ENCODE measurements at places on chromosomes 11 and 22.

DNA sequence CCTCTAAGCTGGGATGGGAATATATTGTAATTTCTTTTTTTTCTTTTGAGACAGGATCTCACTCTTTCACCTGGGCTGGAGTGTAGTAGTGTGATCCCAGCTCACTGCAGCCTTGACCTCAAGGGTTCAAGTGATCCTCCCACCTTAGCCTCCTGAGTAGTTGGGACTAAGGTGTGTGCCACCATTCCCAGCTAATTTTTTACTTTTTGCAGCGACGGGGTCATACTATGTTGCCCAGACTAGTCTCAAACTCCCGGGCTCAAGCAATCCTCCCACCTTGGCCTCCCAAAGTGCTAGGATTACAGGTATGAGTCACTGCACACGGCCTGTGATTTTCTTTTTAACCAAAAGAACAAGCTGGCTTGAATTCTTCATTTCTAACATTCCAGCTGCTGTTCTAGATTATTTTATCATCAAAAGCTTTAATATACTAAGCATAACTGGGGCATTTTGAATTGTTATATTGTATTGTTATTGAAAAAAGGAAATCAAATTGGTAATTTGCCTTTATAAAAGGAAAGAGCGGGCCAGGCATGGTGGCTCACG lies 26.8 kb upstream of the PPP2R1B start:
- DNase-seq, result no peak

DNA sequence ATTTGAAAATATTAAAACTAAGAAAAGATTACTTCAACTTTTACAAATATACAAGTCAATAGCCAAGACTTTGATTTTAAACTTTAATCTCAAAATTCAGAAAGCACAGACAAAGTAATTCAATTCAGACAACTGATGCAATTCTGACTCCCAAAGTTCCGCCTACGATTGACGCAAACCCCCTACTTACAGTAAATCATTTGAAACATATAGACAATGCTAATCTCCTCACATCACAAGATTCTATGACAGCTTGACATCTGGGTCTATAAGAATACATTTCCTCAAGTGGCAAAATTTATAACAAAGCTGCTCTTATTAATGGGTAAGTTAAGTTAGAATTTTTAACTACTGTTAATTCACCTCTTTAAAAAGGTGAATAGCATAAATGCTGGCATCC lies 75.2 kb downstream of the GUCY1A2 start:
- DNase-seq, result no peak

DNA sequence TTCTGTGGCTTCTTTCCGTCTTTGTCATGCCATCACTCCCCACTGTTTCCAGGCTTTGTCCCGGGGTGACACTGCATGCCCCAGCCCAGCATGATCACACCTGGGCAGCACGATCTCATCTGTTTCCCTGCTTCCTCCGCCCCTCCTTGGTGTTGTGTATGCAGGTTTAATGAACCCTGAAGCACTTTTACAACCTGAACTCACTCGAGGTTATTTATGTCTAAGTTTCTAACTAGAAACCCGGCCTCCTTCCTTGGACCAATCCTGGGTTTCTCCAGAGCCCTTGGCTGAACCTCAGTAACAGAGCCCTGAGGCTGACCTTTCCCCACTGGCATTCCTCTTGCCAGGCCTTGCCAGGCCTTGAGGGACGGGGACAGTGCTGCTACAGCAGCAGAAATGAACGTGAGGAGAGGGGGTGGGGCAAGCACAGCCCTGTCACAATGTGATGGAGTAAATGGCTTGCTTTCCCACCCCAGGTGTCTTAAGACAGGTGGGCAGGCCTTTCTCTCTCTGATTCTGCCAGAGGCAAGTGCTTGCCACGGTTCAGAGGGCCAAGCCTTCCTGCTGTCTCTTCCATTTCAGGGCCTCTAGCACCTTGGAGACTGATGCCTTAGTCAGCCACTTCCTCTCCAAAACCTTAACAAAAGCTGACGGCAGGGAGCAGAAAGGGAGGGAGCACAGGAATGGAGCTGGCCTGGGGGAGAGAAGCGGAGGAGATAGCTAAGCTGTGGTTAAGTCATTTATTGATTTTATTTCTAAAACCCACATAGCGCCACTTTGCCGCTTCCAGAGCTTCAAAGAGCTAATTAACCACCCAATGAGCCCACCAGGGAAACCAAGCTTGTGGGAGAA lies 3.1 kb upstream of the PYGM start:
- DNase-seq, result no peak

- no peak for DNase-seq
These were observed 9.0 kb upstream of the MCM5 start for GRCh38 chr22:35390933-35391332.

GRCh38 chr22:49923445-49923844 lies 5.0 kb downstream of the CRELD2 start:
- no peak for DNase-seq

- DNase-seq, result no peak
These were observed 469 bp upstream of the OSBP2 start for GRCh38 chr22:30694171-30694639.

- no peak for DNase-seq
These were observed 31.9 kb downstream of the MRGPRD start for GRCh38 chr11:68948935-68949334.

DNA sequence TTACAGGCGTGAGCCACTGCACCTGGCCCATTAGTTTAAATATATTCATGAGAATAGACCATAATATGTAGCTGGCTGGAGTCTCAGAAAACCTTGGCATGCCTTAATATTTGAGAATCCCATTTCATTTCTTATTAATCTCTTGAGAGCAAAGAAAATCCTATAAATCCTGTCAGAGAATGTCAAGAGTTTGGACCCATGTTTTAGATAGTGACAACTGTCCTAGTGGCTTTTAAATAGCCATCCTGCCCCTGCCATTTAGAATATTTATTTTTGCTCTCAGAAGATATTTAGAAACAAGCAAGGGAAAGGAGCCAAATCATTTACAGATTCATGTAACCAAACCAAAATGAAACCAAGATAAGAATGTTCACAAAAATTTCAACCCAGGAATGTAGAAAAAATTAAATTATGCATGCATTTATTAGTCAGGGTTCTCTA lies 107.2 kb downstream of the SWAP70 start:
- DNase-seq, result no peak

DNA sequence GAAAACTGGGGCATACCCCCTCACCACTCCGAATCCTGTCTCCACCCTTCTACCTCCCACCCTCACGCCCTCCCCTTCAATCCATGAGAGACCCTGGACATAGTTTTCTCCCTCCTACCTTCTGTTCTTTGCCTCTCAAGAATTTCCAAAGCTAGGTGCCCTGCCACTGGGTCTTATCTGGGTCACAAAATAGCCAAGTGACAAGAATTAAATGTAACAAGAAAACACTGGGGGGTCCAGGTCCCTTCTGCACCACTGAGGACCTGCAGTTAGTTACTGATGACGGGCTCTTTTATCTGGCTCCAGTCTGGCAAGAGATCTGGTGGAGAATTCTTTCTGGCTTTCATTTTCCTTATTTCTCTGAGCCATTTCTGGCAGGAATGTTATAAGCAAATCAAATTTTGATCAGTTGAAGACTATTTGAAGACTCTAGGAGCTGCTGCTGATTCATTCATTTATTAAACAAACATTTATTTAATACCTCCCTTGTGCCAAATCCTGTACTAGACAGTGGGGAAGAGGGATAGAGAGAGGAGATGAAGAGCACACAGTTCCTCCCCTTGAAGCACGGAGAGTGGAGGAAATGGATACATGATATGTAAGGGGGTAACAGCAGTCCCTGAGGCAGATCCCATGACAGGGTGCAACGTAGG lies 135.2 kb downstream of the RRAS2 start:
- DNase-seq, result no peak

DNA sequence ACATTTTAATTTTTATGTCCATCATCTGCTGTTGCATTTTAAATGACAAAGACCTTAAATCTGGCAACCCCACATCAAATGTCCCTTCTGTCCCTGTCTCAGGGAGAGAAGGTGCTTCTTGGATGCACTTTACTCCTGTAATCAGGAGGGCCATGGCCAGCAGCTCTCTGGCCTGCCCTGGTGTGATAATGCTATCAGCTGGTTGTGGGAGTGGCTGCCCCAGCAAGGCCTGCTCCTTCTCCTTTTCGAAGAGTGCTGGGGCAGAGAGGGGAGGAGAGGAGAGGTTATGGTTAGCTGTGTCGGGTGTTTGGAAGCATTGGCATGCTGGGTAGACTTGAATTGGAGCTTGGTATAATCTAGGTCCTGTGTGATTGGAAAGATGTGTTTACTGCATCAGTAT lies 12.8 kb downstream of the TNRC6B start:
- no peak for DNase-seq

DNA sequence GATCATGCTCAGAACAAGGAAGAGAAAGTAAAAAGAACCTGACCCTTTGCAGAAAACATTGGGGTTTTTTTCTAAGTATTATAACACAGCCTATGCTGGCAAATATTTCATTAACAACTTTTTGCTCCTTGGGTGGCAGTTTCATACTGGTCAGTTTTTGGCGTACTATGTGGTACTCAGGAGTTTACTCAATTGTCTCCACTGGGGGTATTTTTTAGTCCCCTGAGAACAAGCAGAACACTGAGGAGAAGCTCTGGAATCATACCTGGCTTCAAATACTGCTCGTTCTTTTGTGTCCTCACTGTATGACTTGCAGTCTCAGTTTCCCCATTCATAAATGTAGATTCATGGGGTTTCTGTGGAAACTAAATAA lies 90.4 kb downstream of the SERGEF start:
- no peak for DNase-seq

DNA sequence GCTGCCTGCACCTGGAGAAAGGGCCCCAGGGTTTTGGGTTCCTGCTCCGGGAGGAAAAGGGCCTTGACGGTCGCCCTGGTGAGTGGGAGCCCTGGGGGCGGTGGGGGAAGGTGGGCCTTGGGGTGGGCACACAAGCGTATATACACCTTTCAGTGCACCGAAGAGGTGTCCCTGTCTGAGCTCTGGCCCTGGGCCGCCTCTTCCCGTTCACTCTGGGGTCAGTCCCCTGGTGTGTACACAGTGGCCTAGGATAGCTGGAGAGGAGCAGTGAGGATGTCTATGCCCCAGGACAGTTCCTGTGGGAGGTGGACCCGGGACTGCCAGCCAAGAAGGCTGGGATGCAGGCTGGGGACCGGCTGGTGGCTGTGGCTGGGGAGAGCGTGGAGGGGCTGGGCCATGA lies 2.8 kb downstream of the NHERF4 start:
- no peak for DNase-seq

DNA sequence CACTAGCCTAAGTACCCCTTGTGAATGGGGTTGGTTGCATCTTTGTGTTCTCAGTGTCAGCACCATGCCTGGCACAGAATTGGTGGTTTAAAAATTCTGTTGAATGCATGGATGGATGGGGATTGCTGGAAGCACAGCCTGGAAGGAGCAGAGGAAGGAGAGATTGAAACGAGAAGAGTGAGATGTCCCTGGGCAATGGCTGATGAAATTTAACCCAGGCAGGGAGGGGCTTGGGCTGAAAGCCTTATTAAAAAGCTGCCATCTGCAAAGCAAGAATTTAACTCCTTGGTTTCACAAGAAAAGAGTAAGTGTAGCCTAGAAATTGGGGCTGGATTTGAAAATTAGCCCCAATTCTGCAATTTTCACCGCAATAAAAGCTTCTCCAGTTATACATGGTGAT lies 126.7 kb downstream of the TEAD1 start:
- DNase-seq, result no peak

- no peak for DNase-seq
These were observed 9.0 kb upstream of the HTR3B start for GRCh38 chr11:113895367-113896155.

DNA sequence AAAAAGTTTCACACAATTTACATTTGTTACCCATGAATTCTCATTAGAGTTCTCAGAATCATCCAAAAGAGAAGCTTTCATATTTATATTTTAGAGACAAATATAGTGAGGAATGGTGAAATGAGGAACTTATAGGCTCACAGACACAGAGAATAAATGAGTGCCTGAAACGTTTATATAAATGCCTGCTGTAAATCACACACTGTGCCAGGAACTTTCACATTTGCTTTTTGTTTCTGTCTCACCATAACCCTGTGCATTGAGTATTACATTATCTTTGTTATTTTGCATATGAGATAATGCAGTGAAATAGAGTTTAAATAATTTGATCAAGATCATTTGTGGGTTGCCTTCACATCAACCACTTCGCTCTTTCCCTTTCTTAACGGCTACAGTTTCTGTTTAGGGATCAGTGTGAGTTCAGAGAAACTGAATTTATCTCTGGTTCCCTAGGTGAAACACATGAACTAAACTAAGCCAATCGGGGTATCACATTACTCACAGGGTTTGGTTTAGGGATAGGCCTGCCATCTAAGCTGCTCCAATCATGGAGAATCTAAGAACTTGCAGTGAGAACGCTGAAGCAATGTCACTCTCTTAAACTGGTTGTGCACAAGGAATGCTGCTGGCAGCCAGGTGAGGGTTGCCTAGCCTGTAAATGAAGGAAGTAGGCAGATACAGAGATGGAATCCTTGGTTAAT lies 1339.2 kb upstream of the TENM4 start:
- DNase-seq, result no peak

DNA sequence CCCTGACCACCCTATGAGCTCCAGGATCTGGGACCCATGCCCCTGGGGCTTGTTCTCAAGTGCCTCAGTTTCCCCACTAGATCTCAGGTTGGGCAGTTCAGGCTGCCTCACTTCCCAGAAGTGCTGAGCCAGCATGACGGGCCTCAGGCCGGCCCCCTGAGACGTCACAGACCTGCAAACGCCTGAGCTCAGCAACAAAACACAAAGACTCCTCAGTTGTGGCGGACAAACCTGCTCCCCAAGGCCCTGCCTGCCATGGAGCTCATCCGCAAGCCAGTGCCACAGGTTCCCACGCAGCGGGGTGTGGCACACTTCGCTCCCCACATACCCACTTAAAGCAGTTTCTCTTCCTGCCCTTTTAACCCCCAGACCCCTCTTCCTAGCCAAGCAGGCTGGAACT lies 45.2 kb downstream of the NECTIN1 start:
- no peak for DNase-seq

DNA sequence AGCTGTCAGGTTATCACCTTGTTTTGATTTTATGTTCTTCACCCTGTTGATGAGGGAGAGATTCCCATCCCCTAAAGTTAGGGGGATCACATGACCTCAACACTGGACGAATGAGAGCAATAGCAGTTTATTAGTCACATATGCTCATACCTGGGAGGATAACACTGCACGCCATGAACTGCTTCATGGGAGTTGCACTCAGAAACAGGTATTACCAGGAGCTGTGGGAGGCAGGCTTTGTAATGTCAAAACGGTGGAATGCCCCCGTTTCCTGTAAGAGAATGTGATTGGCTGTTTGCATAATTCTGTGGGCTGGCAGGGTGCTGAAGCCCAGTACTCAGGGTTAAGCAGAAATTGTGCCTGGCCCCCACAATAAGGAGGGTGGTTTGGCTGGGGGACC lies 3.2 kb upstream of the THY1 start:
- no peak for DNase-seq

Data from HS-5 (cell line).